ENCODE measurements at places on chromosomes 12 and 14.

DNA sequence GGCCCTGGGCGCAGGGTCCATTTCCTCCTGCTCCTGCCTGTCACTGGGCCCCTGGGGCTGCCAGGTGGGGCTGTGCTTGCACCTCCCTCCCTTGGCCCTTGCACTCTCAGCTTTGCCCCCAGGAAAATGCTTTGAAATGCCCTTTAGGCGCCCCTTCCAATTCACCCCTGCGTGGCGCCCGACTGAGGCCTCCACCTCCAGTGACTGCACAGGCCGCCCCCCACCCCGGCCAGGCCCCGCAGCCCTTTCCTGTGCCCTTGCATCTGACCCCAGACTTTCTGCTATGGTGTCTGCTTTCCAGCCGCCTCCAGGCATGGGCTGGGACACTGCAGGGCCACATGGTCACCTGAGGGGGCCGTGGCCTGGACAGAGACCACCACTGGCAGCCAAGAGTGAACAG, 17.4 kb downstream of the DDX54 start:
- DNase-seq = no peak

DNA sequence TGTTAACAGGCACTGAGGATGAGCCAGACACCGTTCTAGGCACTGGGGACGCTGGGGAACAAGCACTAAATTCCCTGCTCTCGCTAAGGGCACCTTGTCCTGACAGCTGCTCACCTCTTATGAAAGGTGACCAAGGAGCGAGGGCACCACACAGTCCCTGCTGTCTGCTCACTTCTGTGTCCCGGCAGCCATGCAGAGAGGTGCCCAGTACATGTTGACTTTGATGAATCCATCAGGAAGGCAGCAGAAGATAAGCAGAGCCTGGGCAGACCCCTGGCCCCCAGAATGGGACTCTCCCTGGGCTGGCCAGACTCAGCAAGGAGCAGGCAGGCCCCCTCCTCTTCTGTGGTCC, 14.1 kb downstream of the C14orf132 start:
- DNase-seq = no peak

- no peak for DNase-seq
These were observed 2.1 kb downstream of the EML5 start for GRCh38 chr14:88790501-88791251.

DNA sequence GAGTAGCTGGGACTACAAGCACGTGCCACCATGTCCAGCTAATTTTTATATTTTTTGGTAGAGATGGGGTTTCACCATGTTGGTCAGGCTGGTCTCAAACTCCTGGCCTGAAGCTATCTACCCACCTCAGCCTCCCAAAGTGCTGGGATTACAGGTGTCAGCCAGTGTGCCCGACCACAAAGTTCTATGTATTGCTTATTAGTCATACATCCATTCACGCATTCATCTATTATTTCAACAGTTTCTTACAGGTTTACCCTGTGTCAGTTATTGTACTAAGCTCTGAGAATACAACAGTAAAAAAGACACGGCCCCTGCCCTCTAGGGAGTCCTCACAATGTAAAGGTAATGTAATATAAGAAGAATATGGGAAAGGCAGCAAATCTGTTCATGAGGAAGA, 188.9 kb upstream of the BTG1 start:
- no peak for DNase-seq

GRCh38 chr12:43329375-43329774, 222.6 kb downstream of the ADAMTS20 start:
- no peak for DNase-seq

DNA sequence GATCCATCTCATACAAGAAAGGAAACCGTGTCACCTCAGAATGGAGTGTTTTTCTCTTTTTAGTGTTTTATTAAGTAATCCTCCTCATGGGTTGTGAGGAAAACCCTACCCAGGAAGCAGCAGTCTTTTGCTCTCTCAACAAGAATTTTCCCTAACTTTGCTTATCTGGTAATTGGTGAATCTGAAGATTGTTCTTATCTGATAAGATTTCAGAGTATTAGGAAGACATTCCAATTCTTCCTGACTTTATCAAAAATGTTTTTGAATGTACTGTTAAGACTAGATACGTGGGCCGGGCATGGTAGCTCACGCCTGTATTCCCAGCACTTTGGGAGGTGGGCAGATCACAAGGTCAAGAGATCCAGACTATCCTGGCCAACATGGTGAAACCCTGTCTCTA, 86.0 kb downstream of the PHLDA1 start:
- DNase-seq = no peak

GRCh38 chr12:130655010-130655409, 61.1 kb downstream of the RIMBP2 start:
- DNase-seq = no peak

GRCh38 chr12:19227190-19227879, 97.8 kb downstream of the PLEKHA5 start:
- DNase-seq = no peak

- no peak for DNase-seq
These were observed 151.7 kb upstream of the GZMB start for GRCh38 chr14:24785698-24786097.

GRCh38 chr12:121926874-121927706, 8.7 kb downstream of the CFAP251 start:
- no peak for DNase-seq

DNA sequence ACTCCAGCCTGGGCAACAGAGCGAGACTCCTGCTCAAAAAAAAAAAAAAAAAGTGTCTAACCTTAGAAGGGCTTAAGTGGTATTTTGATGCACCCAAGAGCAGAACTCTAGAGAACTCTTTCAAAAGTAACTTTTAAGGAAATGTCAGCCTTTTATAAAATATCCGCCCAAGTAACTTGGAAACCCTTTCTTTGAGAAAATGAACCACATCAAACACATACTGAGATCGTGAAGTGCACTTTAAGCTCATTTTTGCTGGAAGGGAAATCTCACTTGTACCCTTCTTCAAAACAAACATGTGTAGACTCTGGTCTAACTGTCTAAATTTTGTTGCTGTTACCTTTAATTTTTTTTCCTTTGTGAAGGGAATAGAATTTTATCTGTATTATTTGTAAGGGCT, 5.5 kb downstream of the C12orf56 start:
- no peak for DNase-seq

GRCh38 chr12:60805364-60805763, 1209.5 kb downstream of the SLC16A7 start:
- DNase-seq = no peak

GRCh38 chr12:54321363-54321762, 3.6 kb upstream of the COPZ1 start:
- no peak for DNase-seq

DNA sequence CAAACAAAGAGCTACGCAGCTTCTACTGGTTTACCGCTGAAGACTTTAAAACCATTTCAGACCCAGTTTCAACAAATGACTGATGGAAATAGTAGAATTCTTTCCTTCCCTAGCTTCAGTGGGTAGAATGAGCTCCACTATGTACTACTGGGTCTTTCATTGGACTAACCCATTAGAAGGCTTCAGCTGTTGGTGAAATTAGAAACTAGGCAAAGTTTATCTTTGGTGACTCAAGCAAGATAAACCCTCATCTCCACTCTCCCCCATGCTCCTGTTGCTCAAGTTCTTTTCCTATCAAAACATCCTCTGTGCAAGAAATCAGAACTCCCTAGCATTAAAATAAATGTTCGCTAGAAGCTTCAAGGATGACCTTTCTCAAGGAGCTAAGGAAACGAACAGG, 159.2 kb downstream of the PAWR start:
- DNase-seq = no peak

DNA sequence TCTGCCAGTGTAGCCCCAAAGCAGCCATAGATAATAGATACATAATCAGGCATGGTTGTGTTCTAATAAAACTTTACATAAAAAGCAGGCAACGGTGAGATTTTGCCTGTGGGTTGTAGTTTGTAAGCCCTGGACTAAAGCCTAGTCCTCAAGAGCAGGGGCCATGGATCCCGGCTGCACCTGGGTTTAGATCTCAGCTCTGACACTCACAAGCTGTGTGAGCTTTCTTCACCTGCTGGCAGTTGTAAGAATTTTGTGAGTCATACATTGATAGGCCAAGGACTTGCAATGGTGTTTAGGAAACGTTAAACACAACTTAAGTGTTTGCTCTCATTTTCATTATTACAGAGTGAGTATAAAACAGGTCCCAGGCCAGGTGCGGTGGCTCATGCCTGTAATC, 395.8 kb upstream of the TBX3 start:
- no peak for DNase-seq

DNA sequence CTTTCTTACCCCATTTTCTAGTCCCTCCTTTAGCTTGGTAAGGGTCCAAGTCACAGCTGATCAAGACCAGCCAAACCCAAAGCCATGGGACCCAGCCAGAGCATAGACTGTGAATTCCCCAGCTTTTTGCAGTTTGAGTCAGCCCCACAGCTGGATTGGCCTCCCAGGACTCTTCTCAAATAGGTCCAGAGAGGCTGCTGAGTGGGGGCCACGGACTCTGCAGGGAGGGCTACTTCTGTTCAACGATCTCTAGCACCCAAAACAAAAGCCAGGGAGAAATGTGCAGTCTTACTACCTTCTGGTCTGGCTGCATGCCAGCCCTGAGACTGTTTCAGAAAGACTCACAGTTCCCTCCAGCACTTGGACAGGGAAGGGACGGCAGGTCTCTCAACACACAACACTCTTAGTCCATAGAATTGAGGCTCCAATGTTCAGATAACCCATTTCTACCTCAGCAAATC, 1.6 kb downstream of the VDR start:
- DNase-seq = no peak

GRCh38 chr12:56714431-56714929, 10.6 kb downstream of the NACA start:
- DNase-seq = no peak

- no peak for DNase-seq
These were observed 525.2 kb downstream of the GLT1D1 start for GRCh38 chr12:129378496-129378895.

DNA sequence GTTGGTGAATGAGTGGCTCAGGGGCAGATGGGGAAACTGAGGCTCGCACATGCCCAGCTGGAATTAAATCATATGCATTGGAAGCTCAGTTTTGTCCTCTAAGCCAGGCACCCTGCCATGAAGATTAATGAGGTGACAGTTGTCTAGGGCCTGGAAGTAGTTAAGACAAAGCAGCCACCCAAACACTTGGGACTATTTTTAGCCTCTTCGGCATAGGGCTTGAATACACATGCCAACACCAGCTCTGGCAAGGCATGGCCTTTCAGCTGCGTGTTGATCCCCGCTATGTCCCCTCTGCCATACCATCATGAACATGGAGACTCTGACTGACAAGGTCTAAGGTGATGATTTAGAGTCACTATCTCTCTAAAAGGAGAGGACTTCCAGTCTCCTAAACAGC, 250.2 kb downstream of the KSR2 start:
- no peak for DNase-seq

DNA sequence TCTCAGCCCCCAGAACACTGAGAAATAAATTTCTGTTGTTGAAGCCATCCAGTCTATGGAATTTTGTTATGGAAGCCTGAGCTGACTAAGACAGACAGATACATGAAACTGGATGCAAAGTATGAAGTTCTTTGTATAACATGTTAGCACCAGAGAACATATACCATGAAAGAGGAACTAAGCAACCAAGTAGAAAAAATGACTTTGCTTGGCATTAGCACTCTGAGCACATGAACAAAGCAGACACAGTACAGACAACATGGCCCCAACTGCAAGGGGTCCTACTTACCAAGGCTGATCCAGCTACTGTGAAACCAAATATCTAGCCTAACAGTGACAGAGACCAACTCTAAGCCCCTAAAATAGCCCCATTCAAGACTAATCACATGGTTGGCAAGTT, 13.8 kb downstream of the EXOC5 start:
- DNase-seq = no peak

DNA sequence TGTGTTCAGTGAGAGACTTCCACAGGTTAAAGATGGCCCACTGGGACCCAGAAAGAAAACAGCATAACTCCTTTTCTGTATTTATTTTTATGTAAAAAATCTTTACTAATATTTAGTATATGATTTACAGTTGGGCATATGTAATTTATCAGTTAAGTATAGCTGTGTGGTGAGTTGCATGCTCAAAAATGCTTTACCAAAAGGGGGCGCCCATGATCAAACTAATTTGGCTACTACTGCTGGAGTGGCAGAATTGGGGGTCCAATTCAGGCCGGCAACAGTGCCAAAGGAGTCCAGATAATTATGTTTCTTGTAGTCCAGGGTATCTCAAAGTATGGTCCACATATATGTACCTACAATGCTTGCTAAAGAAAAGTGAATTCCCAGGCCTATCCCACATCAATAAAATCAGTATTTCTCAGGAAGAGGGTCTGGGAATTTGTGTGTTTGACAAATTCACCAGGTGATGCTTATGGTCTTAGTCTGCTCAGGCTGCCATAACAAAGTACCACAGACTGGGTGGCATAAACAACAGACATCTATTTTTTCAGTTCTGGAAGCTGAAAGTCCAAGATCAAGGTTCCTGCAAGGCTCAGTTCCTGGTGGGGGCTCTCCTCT, 152.0 kb downstream of the KTN1 start:
- DNase-seq = peak; percentile 37

- peak; percentile 19 for DNase-seq
These were observed 213.1 kb downstream of the CHST11 start for GRCh38 chr12:104669851-104670337.
